ENCODE measurements at places on chromosomes 5 and 9.
A peak's percentile ranks its signal among the peaks of the same experiment; 100 is the strongest.

DNA sequence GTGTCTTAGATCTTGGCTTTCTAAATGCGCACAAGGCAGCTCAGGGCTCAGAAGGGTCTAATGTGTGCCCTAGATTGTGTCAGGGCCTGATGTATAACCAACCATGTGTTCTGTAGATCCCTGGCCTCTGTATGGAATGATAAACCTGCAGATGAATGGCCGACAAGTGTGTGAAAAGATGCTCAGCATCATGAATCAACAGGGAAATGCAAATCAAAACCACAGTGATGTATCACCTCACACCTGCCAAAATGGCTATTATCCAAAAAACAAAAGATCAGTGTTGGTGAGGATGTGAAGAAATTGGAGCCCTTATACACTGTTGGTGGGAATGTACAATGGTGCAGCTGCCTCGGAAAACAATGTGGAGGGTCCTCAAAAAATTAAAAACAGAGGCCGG, 489.8 kb downstream of the SEMA5A start:
- DNase-seq = no peak

GRCh38 chr5:83549076-83549475, 77.5 kb downstream of the VCAN start:
- no peak for DNase-seq

- DNase-seq = no peak
These were observed 38.1 kb upstream of the CD180 start for GRCh38 chr5:67234671-67235176.

GRCh38 chr5:760363-761058, 24.0 kb downstream of the ZDHHC11B start:
- DNase-seq = no peak

DNA sequence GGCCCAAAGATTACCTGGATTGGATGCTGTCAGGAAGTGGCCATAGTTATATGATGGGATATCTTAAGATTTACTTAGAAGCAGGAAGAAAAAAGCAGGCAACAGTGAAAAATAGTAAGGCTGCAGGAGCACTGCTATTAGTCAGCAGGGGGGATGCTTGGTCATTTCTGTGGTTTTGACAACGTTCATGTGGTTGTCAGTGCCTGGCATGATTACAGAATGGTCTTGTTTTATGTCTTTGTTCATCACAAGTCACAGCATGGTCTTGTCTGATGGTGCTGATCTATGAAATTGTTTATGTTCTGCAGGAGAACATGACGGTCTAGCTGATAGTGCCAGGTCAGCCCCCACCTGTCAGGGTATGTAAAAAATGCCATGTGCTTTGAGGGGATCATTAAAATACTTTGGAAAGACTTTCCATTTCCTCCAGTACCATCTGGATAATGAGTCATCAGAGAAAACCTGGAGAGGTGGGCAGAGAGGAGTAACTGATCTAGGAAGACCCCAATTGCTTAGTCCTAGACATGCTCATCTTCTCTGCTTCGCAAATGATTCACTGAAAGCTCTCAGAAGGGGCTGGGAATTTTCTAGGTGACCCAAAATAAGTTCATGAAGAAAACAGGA, 48.5 kb downstream of the PLGRKT start:
- no peak for DNase-seq

GRCh38 chr9:27489087-27489876, 34.8 kb upstream of the IFNK start:
- no peak for DNase-seq

DNA sequence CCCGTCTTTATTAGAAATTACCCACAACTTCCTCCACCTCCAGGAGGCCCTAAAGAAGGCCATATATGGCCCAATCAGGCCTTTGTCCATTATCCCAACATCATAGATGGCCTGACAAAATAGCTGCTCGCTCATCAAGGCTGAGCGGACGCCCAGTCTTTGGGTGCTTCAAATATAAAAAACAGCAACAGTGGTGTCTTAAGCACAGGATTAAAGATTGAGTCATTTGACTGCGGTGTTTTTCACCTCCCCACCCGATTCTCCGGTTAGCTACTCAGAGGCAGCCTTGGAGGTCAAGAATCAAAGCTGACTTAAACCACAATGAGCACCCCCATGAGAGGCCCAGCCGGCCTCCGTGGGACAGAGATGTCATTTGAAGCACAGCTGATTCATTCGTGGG, 18.8 kb downstream of the S1PR3 start:
- DNase-seq = no peak

DNA sequence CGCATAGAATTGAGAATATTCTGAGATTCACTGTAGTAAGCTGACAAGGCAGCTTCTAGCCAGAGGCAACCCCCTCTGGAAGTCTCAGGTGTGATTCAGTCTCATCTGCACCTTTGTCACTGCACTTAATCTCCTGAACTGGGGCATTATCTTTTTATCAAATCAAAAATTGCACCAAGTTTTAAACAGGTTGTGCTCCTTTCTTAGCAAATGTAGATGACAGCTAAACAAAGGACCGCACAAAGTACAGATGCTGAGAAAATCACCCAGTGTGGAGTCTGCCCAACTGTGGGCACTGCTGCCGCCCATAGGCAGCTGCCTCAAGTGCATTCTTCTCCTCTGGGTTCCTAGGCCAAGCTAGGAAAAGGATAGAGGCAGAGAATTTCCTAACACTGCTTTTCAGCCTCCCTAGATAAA, 51.1 kb downstream of the STARD4 start:
- no peak for DNase-seq

DNA sequence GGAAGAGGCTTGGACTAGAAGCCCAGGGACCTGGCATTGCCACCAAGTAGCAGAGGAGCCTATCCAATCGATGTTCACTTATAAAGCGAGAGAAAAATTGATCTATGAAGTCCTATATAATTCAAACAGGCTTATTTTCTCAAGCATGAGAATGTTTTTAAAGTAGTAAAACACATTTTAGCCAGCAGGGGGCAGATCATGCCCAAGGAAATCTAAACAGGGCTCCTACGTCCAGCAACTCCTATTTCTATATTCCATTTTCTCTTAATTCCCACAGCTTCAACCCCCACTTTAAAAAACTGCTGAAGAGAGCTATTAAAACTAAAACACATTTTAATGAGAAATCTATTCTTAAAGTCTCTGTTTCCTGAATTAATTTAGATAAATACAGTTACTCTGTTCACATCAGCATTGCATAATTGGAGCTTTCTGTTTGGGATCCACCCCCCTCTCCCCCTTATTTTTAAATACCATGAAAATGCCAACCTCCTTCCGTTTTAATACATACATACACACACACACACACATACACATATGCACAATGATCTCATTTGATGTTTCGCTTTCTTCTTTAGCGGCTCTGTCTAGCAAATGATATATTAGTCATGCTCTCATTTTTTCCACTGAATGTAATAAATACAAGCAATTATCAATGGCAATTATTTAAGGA, 144.9 kb downstream of the MYO10 start:
- no peak for DNase-seq

DNA sequence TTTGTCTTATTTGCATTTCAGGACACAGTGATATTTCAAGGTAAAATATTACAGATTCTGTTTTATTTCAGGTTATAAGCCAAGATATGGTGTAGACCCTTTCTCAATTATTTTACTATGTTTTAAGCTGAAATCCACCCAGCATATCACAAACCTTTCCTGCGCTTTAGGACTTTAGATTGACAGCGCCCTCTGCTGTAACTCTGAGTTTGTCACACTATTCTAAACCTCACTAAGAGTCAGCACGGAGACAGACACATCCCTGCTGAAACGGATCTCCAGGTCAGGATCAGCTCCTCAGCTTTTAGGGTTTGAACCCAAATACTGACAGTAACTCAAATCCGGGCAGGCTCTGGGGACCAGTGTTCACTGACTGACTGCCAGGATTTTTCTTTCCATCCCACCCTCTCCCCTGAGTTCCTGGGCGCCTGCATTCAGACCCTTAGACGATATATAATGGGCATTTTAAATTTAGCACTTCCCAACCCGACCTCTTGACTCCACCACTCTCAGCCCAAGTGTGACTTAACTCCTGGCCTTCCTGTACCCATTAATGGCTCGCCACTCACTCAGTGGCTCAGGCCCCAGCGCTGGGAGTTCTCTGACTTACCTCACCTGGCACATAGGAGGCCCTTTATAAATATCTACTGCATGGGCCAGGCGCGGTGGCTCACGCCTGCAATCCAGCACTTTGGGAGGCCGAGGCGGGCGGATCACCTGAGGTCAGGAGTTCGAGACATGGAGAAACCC, 33.5 kb downstream of the TLX3 start:
- peak; percentile 2 for DNase-seq

DNA sequence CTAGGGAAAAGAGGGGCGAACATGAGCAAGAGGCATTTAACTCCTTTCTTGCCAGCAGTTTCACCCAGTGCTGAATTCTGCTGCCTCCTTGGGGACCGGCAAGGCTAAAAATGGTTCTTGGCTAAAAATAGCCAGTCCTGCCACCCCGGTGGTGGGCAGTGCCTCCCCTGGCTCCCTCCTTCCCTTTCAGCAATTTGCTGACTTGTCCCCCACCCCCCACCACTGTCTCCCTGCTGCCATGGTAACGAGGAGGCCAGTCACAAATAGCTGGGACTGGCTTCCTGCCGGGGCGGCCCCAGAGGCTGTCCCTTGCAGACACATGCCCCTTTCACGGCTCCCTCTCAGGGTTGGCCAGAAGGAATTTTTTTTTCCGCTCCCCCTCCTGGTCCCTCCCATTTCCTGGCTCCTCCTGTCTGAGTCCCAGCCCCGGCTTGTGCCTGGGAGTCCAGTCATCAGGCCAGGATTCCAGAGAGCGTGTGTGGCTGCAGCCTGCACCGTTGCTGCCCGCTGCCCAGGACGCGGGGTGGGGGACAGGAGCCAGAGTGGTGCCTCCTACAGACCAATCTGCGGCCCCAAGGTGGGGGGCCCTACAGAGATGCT, 130.3 kb downstream of the RGS3 start:
- no peak for DNase-seq
